ENCODE measurements at places on chromosomes 13 and 19.

GRCh38 chr13:75550159-75550567 lies 572 bp downstream of the UCHL3 start:
- DNase-seq: peak; percentile 27

GRCh38 chr19:56105090-56105701 lies 15.9 kb downstream of the ZNF787 start:
- DNase-seq: peak; percentile 80

- no peak for DNase-seq
Observed at GRCh38 chr13:59356607-59357006, 807.1 kb downstream of the DIAPH3 start.

- no peak for DNase-seq
Observed at GRCh38 chr19:16897856-16898161, 9.0 kb downstream of the F2RL3 start.

GRCh38 chr19:34962687-34963572 lies 1.1 kb downstream of the ZNF792 start:
- peak; percentile 10 for DNase-seq

GRCh38 chr13:51819544-51819943 lies 15.6 kb upstream of the DHRS12 start:
- DNase-seq: no peak

DNA sequence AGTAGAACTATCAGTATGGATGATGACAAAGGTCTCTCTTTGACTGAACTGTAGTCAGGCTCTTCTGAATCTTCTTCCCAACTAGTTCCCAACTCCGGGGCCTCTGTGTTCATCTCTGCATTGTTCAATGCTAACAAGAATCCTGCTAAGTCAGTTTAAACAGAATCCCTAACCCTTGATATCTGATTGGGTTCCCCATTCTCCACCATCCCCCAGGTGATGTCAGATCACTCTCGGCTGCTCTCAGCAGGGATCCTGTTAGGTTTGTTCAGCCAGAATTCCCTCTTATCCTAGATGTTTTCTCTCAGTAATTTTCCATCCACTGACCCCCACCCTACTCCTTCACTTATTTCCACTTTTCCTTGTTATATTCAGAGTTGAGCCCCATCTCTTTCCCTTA lies 223.6 kb downstream of the RGCC start:
- DNase-seq: no peak

GRCh38 chr13:113187263-113187669 lies 21.2 kb downstream of the PCID2 start:
- no peak for DNase-seq

- no peak for DNase-seq
Observed at GRCh38 chr19:22610121-22610520, 24.0 kb upstream of the ZNF492 start.

- DNase-seq: no peak
Observed at GRCh38 chr13:98919566-98919965, 58.3 kb downstream of the DOCK9 start.

GRCh38 chr19:39398297-39398864 lies 7.2 kb downstream of the MED29 start:
- DNase-seq: no peak

GRCh38 chr13:28597641-28598040 lies 61.3 kb upstream of the POMP start:
- DNase-seq: no peak

DNA sequence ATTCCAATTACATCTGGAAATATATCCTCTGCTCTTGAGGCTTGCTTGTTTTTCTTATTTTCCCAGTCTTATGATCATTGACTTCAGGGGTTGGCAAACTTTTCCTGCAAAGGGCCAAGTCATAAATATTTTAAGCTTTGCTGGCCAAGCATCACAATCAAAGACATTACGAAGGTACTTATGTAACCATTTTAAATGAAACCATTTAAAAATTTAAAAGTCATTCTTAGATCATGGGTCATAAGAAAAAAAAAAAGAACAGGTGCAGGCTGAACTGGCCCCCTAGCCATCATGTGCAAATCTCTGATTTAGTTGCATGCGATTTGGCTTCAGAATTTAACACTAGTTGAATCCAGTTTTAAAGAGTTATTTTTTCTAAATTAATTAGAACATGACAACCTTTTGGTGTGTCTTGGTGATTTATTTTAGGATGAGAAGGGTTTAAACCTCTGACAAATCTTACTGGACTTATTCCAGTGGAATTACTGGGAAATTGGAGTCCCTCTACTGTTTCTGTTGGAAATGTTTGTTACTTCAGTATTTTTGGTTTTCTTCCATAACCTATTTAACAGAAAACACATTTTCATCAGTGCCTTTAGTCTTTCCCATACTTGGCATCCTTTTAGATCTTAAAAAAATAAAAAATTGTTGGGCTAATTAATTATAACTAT lies 148.1 kb downstream of the NHLRC3 start:
- peak; percentile 3 for DNase-seq

- no peak for DNase-seq
Observed at GRCh38 chr19:6259312-6259861, 20.4 kb downstream of the MLLT1 start.

DNA sequence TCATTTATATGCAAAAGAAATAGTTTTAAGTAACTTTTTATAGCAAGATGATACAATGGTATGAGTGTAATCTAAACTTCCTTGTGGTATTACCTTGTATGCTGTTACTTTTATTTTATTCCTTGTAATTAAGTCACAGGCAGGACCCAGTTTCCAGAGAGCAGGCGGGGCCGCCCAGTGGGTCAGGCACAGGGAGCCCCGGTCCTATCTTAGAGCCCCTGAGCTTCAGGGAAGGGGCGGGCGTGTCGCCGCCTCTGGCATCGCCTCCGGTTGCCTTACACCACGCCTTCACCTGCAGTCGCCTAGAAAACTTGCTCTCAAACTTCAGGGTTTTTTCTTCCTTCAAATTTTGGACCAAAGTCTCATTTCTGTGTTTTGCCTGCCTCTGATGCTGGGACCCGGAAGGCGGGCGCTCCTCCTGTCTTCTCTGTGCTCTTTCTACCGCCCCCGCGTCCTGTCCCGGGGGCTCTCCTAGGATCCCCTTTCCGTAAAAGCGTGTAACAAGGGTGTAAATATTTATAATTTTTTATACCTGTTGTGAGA lies 10.2 kb downstream of the PLPPR3 start:
- no peak for DNase-seq

DNA sequence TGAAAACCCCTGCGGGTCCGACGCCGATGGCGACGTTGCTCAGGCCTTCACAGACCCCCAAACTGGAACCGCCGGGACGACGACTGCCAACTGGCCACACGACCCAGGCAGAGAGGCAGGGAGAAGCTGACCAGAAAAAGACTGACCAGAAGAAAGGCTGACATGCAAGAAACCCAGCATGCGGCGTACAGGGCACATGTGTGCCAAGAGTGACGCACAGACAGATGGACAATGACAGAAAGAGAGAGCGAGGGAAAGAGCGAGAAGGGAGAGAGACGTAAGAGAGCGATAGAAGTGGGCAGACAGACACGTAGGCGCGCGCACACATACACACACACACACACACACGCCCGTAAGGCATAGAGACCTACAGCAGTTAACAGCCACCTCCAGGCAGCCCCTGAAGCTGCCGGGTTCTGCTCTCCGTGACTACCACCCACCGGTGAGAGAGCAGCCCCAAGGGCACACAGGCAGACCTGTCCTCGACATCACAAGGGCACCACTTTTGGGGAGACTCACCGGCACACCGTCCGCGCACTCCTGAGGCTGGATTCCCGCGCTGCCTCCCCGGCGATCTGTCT lies 67.2 kb upstream of the ZNF527 start:
- DNase-seq: no peak

DNA sequence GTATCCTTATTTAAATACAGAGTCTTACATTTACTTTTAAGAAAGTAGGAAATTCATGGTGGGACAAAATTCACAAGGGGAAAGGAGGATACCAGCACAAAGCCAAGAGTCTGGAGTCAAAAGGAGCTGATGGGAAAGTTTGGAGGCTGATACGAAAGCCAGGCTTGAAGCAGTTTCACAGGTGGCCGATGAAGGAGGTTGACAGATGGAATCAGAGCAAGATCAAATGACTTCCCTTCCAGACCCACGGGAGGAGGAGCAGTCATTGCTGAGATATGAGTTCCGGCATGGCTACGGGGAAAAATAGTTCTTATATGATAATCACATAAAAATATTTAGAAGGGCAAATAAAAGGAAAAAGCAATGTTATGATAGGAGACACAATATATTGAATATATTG lies 65.0 kb downstream of the DGKH start:
- DNase-seq: no peak

- DNase-seq: no peak
Observed at GRCh38 chr19:49347835-49348234, 12.6 kb downstream of the CD37 start.

- DNase-seq: no peak
Observed at GRCh38 chr13:95588721-95589120, 36.2 kb downstream of the CLDN10 start.

- DNase-seq: no peak
Observed at GRCh38 chr13:112671359-112671758, 18.5 kb upstream of the ATP11A start.

GRCh38 chr13:68386808-68387207 lies 1156.7 kb upstream of the PCDH9 start:
- DNase-seq: no peak

- DNase-seq: no peak
Observed at GRCh38 chr19:10768936-10769335, 51.1 kb downstream of the DNM2 start.

DNA sequence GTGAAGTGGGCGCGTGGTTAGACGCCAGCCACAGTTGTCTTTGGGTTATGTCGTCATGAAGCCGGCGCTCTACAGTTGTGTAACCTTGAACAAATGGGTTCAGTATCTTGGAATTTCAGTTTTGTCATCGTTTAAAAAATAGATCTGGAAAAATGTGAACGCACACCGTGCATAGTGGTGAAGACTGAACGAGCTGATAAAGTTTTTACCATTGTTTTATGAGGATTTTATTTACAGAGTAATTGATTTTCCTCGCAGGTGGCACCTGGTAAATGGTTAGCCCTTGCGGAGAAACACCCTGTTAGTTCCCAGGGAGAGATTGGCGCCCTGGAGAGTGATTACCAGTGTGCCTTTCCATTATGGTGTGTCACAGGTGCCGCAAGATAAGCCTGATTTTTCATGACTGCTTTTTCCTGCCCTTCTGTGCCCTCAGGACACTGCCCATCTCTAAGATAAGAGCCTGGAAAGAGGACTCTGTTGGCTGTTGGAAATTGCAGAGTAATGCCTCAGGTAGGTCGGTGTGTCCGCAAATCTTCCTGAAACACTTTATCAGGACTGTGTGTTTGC lies 577 bp downstream of the ZNF181 start:
- DNase-seq: peak; percentile 86

DNA sequence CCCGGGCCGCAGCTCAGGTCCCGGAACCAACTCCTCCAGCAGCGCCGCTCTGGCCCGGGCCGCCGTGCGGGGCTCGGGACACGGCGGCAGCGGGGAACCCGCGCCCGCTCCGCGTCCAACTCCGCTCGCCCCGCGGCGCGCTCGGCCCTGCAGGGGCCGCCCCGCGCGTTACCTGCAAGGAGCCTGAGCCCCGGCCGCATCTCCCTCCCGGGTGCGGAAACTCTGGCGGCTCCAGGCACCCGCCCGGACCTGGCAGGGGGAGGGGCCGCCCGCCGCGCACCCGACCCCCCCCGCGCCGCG lies at the start of gene TMTC4:
Gene TMTC4 (minus strand): TSS at position 224 of the 300 bp plus-strand sequence. CDS start 4,433 bp downstream, outside the sequence.
- no peak for DNase-seq

GRCh38 chr19:41083516-41083915 lies 4.7 kb upstream of the CYP2A13 start:
- DNase-seq: no peak

Measured in DMS79 treated with DMSO at 0.1 percent for 48 hours (cell line).